ENCODE measurements at places on chromosomes 3 and 15. TPM values are rescaled to one million over a fixed set of nuclear protein-coding genes. Genes with fewer than 3 reads are reported as not detected.

GRCh38 chr15:29792426-29793159 lies 29.7 kb downstream of the TJP1 start:
- no peak for DNase-seq

- DNase-seq, result no peak
Observed at GRCh38 chr15:45116482-45117307, 2.6 kb downstream of the DUOXA2 start.

DNA sequence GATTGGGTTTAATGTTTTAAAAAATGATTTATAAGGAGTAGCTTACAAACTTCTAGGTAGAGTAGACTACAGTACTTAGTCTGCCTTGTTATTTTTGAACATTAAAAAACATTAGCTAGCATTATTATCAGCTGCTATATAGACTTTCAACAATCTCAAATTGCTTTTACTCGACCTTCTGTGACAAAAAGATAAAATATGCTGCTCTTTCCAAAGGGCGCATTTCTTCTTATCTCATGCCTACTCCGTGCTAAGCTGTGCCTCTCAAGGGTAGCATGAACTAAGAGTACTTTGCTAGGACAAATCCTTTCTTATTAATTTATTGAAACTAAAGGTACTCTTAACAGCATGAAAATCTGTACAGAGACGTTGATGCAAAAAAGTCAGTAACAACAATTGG lies 71.3 kb downstream of the SPRED1 start:
- no peak for DNase-seq

GRCh38 chr15:73081321-73081958 lies 29.2 kb downstream of the NEO1 start:
- peak; percentile 44 for DNase-seq

The OSTN gene
- total RNA-seq, result not detected

The CHL1 gene
- 110 TPM for total RNA-seq

The PLA2G4D gene
- total RNA-seq, result not detected

- DNase-seq, result no peak
Observed at GRCh38 chr3:186880406-186880805, 37.9 kb downstream of the ADIPOQ start.

- no peak for DNase-seq
Observed at GRCh38 chr15:52292780-52293392, 2.7 kb downstream of the MYO5C start.

- no peak for DNase-seq
Observed at GRCh38 chr3:178586076-178586475, 49.8 kb downstream of the KCNMB2 start.

The SLC12A1 gene
- not detected for total RNA-seq

- no peak for DNase-seq
Observed at GRCh38 chr3:182937293-182938051, 42.9 kb downstream of the DCUN1D1 start.

Measured in NCI-H460 (cell line).